ENCODE measurements at places on chromosomes 12 and 14.

DNA sequence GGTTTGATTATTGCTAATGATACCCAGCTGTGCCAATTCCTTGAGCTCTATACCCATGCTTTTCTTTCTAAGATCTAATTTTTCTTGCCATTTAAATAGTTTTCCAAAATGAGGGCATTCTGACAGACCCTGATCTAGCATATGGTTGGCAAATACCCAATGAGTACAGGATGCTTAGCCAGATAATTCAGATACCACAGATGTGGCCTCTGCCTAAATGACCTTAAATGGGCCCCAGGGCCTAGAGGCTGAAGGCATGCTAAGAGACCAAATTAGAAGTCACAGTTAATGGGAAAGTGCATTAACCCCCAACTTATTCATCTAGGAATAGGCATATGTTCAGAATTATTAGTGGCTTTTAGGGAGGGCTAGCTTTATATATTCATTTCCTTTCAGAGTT, 122.3 kb upstream of the CNOT2 start:
- DNase-seq, result no peak

GRCh38 chr12:1936406-1937320, 18.2 kb upstream of the CACNA2D4 start:
- DNase-seq, result no peak

DNA sequence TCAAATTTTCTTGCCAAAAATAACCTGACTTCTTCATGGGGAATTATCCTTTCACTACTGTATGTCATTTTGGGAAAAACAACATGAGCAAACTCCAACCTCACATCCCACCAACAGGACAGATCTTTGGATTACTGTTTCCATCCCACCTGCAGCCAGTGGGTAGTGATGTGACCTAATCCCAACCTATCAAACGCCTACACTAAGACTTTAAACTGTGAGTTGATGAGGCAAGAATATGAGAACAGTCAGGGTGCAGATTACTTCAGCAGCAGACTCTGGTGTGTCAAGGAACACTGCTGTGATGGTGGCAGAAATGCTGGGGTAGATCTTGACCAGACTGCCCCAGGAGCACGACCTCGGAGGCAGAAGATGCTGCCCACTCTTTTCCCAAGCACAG, 293.2 kb downstream of the DUSP6 start:
- DNase-seq, result no peak

- no peak for DNase-seq
Measured at GRCh38 chr14:101049511-101049910, 146.0 kb upstream of the RTL1 start.

- peak; percentile 18 for DNase-seq
Measured at GRCh38 chr14:75282170-75282554, 3.5 kb downstream of the FOS start.

DNA sequence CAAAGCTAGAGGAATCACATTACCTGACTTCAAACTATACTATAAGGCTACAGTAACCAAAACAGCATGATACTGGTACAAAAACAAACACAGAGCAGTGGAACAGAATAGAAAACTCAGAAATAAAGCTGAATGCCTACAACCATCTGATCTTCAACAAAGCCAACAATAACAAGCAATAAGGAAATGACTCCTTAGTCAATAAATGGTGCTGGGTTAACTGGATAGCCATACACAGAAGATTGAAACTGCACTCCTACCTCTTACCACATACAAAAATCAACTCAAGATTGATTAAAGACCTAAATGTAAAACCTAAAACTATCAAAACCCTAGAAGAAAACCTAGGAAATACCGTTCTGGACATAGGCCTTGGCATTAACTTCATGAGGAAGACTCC, 182.6 kb upstream of the CNOT2 start:
- no peak for DNase-seq

GRCh38 chr14:56379956-56380355, 199.6 kb upstream of the TMEM260 start:
- DNase-seq, result no peak

- DNase-seq, result no peak
Measured at GRCh38 chr12:2160043-2160442, 107.3 kb downstream of the CACNA1C start.

- DNase-seq, result no peak
Measured at GRCh38 chr12:119319638-119320037, 14.9 kb upstream of the CCDC60 start.
